ENCODE measurements at places on chromosomes 1 and 21. TPM values are rescaled to one million over a fixed set of nuclear protein-coding genes. Genes with fewer than 3 reads are reported as not detected.

- no peak for DNase-seq
Measured at GRCh38 chr21:24636696-24637095, 970.6 kb downstream of the MRPL39 start.

DNA sequence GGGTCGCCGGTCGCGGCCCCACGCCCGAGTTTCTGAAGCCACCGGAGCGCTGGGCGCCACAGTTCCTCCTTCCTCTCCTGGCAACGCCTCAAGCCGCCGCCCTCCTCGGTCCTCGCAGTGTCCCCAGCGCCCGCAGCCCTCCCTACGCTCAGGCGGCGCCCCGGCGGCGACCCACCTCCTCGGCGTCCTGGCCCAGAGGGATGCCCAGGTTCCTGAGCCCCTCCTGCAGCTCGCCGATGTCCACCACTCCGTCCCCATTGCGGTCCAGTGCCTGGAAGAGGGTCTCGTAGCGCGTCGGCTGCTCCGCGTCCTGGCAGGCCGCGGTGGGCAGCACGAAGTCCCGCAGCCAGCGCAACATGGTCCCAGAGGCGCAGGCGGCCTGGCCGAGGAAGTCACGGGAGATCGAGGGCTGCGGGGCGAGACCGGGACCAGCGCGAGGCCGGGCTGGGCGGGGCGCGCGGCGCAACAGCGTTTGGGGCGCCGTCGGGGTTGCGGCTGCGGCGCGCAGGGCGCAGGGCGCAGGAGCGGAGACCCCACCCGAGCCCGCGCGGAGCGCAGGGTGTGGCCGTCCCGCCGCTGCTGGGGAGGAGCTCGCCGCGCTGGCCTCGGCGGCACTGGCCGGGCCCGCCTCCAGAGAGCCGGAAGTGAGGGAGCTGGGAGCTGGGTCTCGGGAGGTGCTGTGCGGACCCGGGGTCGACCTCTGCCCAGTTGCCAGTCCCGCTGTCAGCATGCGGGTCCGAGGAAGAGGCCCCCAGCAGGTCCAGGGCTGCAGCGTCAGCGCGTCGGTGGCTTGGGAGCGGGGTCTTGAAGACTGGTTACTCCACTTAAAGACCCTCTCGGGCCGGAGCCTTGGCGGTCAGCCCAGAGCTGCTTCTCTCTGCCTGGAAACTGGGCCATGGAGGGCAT is at the start of gene SLC25A24:
Gene SLC25A24 (minus strand): TSS at position 563 of the 906 bp plus-strand sequence. CDS start 205 bp downstream, at position 358.
- peak; percentile 74 for DNase-seq

SELL gene
- total RNA-seq, result 1.3 TPM

RPL22 gene
- total RNA-seq, result 180 TPM

C4BPA gene
- total RNA-seq, result not detected

GPX7 gene
- total RNA-seq, result 29.5 TPM

GRCh38 chr1:206769304-206769731 is 1.3 kb upstream of the IL19 start:
- no peak for DNase-seq

DNA sequence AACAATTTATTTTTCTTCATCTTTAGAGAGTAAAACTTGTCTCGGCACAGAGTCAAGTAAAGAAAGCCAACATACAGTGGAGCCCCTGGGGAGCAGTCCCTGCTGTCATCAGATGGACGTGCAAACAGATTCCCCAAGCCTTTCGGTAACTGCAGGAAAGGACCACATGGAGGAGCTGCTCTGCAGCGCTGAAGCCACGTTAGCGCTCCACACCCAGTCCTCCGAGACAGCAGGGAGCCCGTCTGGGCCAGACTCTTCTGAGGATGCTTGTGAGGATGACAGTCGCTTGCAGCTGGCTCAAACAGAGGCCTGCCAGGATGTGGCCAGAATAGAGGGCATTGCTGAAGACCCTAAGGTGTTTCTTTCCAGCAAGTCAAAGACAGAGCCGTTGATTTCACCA is 77.1 kb upstream of the SCCPDH start:
- DNase-seq, result peak; percentile 83

- DNase-seq, result no peak
Measured at GRCh38 chr1:40760984-40761383, 22.6 kb upstream of the KCNQ4 start.

- no peak for DNase-seq
Measured at GRCh38 chr1:204426474-204426873, 14.9 kb upstream of the PPP1R15B start.

SPRR2D gene
- total RNA-seq, result not detected

IFI44L gene
- total RNA-seq, result 25.7 TPM

DNA sequence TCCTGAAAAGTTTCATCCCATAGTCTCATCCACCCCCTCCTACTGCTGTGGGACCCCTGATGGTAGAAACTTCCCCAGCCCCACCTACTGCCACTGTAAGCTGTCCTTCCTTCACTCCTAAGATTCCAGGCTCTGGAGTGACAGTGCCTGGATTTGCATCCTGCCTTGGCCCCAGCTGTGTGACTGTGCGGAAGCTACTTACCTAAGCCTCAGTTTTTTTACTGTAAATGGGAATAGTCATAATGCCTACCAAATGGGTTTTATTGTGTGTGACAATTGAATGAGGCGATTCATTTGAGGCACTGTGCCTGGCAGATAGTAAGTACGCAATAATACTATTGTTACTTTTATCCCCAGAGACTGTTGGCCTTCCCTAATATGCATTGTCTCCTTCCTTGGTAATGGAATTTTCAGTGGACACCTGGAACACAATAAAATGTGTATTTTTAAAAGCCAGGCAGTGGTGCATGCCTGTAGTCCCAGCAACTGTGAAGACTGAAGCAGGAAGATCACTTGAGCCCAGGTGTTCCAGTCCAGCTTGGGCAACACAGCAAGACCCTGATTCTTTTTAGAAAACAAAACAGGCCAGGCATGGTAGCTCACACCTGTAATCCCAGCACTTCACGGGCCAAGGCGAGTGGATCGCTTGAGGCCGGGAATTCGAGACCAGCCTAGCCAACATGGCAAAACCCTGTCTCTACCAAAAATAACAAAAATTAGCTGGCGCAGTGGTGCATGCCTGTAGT is 55.0 kb upstream of the ZNF326 start:
- DNase-seq, result no peak

COL9A2 gene
- 8.3 TPM for total RNA-seq

GRCh38 chr1:203476216-203476814 is 709 bp downstream of the PRELP start:
- no peak for DNase-seq

PLPPR5 gene
- 10.0 TPM for total RNA-seq

GRCh38 chr1:2451741-2452140 is 24.3 kb upstream of the PLCH2 start:
- no peak for DNase-seq

DNA sequence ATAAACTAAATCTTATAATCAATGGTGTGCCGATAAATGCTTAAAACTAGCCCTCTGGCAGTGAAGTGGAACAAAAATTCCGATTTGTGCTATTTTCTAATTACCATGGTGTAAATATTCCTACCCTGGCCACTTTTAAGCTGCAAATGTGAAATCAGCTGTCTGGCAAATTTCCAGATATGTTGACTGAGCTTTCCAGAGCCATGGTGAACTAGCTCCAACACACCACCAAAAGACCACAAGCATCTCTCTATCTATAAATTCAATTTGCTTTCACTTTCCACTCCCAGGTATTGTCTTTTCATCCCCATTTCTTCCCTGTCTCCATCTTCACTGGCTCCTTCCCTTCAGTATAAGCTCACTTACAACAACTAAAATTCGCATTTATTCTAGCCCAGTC is 152.3 kb upstream of the RGS18 start:
- DNase-seq, result no peak

DNA sequence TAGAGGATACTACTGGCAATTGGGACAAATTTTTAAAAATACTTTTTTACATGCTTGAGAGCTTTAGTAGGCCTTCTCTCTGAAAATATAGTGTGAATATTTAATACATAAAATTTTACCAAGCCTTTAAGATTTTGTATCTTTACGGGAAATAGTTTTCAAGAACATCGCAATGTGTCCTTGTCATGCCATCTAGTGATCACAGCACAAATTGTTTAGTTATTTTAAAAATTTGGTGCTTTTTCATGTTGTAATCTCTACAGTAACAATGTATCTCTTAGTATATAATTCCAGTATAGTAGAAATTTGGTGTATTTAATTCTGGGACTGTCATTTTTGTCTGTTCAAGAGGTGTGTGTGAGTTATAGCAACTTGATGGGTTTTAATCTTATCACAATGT is 6.7 kb downstream of the CDC7 start:
- no peak for DNase-seq

DNA sequence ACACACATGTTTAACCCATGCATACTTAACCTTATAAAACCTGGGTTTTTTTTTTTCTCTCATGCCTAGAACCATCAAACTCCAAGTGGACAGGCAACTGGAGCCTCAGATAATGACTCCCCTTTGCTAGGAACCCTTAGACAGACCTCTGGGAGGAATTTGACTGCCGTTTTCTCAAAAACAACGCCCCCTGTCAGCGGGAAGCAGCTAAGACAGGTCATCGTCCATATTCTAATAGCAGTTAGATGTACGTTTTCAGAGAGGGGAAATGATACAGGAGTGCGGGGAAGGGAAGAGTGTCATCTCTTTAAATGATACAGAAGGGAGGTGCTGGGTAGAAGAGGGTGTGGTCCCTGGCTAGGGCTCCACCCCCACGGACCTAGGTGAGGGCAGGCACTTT is 34.7 kb downstream of the LRRC3 start:
- DNase-seq, result no peak

GRCh38 chr1:12594966-12595756 is 22.8 kb downstream of the DHRS3 start:
- no peak for DNase-seq

- no peak for DNase-seq
Measured at GRCh38 chr21:45104560-45104959, 30.2 kb downstream of the ADARB1 start.

DNA sequence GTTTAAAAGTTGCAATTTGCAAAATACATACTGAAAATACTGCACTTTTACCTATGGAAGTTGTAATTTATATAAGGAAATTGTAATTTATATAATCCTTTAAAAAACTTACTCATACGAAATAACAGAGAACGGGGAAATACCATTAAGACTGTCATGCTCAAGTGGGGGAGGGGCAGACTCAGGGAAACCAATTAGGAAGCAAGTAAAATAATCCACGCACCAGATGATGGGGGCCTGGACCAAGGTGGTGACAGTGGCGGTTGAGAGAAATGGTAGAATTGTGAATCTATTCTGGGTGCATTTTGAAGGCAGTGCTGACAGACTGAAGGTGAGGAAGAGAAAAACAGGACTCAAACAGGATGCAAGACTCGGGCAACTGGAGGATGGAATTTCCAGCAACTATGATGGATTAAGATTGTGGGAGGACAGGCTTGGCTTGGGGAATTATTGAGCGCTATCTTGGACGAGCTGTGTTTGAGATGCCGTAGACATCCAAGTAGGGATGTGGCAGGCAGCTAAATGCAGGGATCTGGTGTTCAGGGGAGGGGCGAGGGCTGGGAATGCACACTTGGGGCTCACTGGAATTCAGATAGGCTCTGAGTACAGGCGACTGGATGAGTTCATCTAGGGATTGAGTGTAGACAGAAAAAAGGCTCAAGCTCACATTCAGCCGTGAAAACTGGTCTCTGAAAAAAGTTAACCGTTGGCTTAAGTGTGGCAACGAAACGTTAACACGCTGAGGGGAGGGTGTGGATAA is 977 bp downstream of the LCA5L start:
- DNase-seq, result peak; percentile 21

- no peak for DNase-seq
Measured at GRCh38 chr1:21114431-21114830, 62.3 kb downstream of the EIF4G3 start.

BTBD19 gene
- 2.4 TPM for total RNA-seq

GRCh38 chr1:112866151-112866550 is 89.8 kb downstream of the SLC16A1 start:
- DNase-seq, result no peak

ODR4 gene
- 41.2 TPM for total RNA-seq

DNA sequence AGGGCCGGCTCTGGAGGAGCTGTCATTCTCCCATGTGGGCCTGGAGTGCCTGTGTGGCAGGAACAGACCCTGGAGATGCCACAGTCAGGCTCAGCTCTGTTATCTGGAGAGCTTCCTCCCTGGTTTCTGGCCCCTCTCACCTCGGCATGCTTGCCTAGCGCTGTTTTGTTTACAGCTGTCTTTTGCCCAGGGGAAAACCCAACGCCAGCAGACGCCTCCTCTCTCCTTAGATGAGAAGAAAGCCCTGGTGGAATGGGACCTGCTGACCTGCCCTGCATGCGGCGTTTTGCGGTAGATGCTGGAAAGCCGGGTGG is 104.9 kb downstream of the CRYAA start:
- no peak for DNase-seq

- DNase-seq, result no peak
Measured at GRCh38 chr21:46188226-46189212, 4.3 kb upstream of the SPATC1L start.

- peak; percentile 17 for DNase-seq
Measured at GRCh38 chr1:220045356-220046051, 801 bp downstream of the EPRS1 start.

- DNase-seq, result no peak
Measured at GRCh38 chr1:168114845-168115244, 21.9 kb downstream of the GPR161 start.

DNA sequence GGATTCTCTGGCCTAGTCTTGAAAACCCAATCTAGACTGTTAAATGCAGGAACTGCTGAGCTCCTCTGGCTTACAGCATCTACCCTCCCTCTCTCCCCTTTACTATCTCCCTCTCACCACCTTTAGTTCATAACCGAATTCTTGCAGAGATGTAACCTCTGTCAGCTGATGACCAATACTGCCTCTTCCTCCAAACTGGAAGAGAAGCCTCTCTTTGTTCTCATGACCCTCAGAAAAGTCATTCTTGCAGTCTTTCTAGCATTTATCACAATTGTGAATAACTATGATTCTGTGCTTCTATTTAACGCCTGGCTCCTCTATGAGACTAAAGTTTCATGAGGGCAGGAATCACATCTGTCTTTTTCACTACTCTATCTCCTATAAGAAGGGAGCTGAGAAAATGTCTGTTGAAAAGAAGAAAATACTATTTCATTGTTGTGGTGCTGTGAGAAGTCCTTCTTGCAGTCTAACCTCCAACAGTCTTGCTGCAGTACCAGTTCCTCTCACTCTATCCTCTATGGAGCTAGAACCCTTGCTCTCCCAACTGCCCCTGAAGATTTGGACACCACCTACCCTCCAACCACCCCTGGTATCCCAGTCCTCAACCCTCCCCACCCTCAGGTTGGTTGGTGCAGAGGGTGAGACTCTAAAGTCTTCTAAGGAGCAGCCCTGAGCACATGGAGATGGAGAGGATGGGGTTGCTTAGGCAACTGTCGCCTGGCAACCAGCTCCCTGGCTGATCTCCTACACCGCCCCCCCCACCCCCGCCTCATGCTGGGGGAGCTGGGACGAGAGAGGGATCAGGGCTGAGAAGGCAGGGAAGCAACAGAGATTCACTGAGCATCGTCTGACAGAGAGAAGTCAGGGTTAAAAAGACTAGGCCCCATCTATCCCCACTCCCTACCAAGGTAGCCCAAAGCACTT is 13.9 kb downstream of the MEF2D start:
- DNase-seq, result peak; percentile 87
